Activated B cell treated with CpG ODN at 0.5 μM for 24 hours (primary cell): ENCODE measurements at places on chromosomes 13 and 19. TPM values are rescaled to one million over a fixed set of nuclear protein-coding genes. Genes with fewer than 3 reads are reported as not detected.

Gene SULT2B1
- not detected in 2 replicates for total RNA-seq

Gene ADGRL1
- total RNA-seq: 1.4 and 2.7 TPM in 2 replicates

Gene ZNF444
- total RNA-seq: 28.1 and 32.1 TPM in 2 replicates

Gene ZNF302
- 33.7 and 38.1 TPM in 2 replicates for total RNA-seq

Gene LIM2
- not detected in 2 replicates for total RNA-seq

Gene LRG1
- 0.42 and 2.0 TPM in 2 replicates for total RNA-seq

Gene ZNF773
- total RNA-seq: 20.2 and 21.3 TPM in 2 replicates

Gene ZNF135
- 5.8 and 7.5 TPM in 2 replicates for total RNA-seq

Gene CLIP3
- total RNA-seq: 0.20 and 0.62 TPM in 2 replicates

Gene TSPAN16
- not detected in 2 replicates for total RNA-seq

Gene NLRP7
- 0.27 and 0.33 TPM in 2 replicates for total RNA-seq

GRCh38 chr19:39919976-39920375, 14.5 kb downstream of the FCGBP start:
- H3K27ac ChIP-seq: no peak overlapping the region
- peaks cover 9% of the 10 kb centered on the region for H3K4me1 ChIP-seq
- no peak for DNase-seq

DNA sequence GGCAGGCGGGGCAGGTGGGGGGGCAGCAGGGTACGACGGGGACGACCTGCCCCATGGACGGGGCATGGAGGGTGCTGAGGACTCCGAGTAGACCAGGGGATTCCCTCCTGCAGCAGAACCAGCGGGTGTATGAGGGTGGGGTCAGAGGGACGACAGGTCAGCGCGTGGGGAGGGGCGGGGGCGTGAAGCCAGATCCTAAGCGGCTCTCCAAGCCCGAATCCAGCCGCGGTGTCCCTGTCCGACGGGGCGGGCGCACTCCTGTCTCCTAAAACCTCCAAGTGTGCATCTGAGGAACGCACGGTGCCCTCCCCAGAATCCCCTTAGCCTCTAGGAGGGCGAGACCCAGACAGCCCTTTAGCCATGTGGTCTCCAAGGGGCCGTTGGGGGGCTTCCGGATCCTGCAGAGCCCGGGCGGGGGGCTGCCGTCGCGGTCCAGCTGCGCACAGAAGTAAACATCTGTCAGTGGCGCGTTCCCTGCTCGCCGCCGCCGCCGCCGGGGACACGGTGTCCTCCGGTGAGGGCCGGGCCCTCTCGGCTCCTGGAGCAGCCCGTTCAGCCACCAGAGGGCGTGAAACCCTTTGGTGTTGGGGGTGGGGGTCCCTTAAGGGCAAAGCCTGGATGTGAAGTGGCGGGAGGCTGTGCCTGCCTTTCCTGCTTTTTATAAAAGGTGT, 730 bp downstream of the NRTN start:
- peaks cover 24% of the 10 kb centered on the region for H3K4me1 ChIP-seq
- H3K27me3 ChIP-seq: peaks cover 19% of the 10 kb centered on the region
- no peaks in the 10 kb centered on the region for H3K36me3 ChIP-seq
- DNase-seq: peak; percentile 50

GRCh38 chr19:47381653-47382279, 32.7 kb downstream of the DHX34 start:
- no peaks in the 10 kb centered on the region for H3K27me3 ChIP-seq
- DNase-seq: no peak
- H3K27ac ChIP-seq: peak overlapping the region; percentile 41
- peaks cover 50% of the 10 kb centered on the region for H3K36me3 ChIP-seq

- H3K4me1 ChIP-seq: no peaks in the 10 kb centered on the region
- no peak for DNase-seq
- no peak overlapping the region for H3K4me3 ChIP-seq
- H3K27ac ChIP-seq: no peak overlapping the region
- H3K27me3 ChIP-seq: no peaks in the 10 kb centered on the region
Observed at GRCh38 chr13:79212064-79212619, 193.9 kb downstream of the RBM26 start.

DNA sequence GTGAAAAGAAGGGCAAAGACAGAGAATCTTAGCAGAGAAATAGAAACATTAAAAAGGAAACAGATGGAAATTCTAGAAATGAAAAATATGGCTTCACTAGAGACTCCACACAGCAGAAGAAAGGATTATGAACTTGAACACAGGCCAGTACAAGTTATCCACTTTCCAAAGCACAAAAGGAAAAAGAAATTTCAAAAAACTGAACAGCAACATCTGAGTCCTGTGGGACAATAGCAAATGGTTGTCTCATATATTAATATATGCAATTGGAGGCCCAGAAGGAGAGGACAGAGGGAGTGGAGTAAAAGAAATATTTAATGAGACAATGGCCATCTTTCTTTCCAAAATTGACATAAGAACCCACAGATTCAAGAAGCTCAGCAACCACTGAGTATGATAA, 141.7 kb upstream of the GJB6 start:
- no peaks in the 10 kb centered on the region for H3K36me3 ChIP-seq
- no peak for DNase-seq
- no peak overlapping the region for H3K4me3 ChIP-seq

GRCh38 chr19:32138416-32138815, 207.0 kb upstream of the ZNF507 start:
- DNase-seq: no peak
- H3K27ac ChIP-seq: no peak overlapping the region
- H3K4me3 ChIP-seq: no peak overlapping the region
- no peaks in the 10 kb centered on the region for H3K27me3 ChIP-seq
- H3K4me1 ChIP-seq: no peaks in the 10 kb centered on the region

DNA sequence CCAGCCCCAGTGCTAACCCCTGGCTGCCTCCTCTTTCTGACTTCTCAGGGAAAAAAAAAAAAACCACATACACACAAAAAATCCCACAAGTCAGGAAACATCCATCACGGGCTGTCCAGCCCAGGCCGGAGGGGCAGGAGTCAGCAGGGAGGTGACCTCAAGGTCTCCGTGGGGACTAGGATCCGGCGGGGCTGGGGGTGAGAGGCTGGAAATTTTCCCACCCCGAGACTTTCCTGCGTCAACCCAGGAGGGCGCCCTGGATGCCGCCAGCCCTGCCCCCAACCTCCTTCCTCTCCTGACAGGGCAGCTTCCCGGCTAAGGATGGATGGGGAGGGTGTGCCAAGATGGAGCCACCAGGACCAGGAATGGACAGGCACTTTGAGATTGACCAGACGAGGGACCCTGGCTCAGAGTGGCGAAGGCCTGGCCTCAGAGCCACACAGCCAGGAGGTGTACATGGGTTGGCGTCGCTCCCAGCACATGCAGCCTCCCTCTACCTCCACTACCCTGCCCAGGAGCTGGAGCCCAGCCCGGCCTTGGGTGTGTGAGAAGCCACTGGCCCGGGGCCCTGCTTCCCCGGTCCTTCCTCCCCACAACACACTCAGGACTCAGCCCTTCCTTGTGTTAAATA, 33.3 kb downstream of the BLOC1S3 start:
- H3K36me3 ChIP-seq: no peaks in the 10 kb centered on the region
- no peak overlapping the region for H3K27ac ChIP-seq
- H3K4me3 ChIP-seq: no peak overlapping the region
- peaks cover 26% of the 10 kb centered on the region for H3K27me3 ChIP-seq

DNA sequence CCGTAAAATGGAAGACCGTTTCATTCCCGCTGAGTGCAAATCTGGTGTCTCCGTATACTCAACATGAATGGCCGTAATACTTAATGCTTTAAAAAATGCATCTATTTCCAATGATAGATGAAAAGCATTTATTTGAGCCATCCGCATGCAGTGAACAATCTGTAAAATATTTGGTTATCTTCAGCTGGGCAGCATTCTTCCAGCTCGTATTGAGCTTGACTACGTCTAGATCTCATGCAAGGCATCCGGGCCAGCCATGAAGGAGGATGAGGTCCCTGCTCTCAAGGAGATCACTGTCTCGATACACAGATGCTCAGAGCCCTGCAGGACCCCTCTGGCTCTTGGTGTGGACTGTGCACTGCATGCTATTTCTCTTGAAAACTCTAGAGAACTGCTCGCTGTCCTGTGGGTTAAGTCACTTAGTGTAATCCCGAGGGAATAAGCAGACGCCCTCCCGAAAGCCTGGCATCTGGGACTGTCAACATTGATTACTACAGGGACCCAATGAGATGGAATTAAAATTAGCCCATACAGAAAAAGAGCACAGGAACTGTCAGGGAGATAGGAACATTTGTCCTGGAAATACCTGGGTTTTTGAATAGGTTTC, 112.4 kb upstream of the RNF113B start:
- no peak overlapping the region for H3K27ac ChIP-seq
- no peak overlapping the region for H3K4me3 ChIP-seq
- peaks cover 4% of the 10 kb centered on the region for H3K27me3 ChIP-seq
- H3K4me1 ChIP-seq: no peaks in the 10 kb centered on the region
- DNase-seq: no peak

GRCh38 chr13:27923794-27924528, 4.2 kb downstream of the PDX1 start:
- H3K27me3 ChIP-seq: peaks cover 70% of the 10 kb centered on the region
- H3K4me3 ChIP-seq: no peak overlapping the region
- no peak for DNase-seq
- H3K4me1 ChIP-seq: peaks cover 39% of the 10 kb centered on the region
- H3K36me3 ChIP-seq: no peaks in the 10 kb centered on the region
- H3K27ac ChIP-seq: peak overlapping the region; percentile 71

DNA sequence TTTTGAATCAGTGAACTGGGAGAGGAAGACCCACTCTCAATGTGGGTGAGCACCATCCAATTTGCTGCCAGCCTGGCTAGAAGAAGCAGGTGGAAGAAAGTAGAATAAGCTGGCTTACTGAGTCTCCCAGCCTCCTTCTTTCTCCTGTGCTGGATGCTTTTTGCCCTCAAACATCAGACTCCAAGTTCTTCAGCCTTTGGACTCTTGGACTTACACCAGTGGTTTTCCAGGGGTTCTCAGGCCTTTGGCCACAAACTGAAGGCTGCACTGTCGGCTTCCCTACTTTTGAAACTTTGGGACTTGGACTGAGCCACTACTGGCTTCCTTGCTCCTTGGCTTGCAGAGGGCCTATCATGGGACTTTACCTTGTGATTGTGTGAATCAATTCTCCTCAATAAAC, 804.2 kb upstream of the SLITRK1 start:
- no peaks in the 10 kb centered on the region for H3K4me1 ChIP-seq
- H3K36me3 ChIP-seq: no peaks in the 10 kb centered on the region
- DNase-seq: no peak
- no peaks in the 10 kb centered on the region for H3K27me3 ChIP-seq
- H3K4me3 ChIP-seq: no peak overlapping the region
- no peak overlapping the region for H3K27ac ChIP-seq

DNA sequence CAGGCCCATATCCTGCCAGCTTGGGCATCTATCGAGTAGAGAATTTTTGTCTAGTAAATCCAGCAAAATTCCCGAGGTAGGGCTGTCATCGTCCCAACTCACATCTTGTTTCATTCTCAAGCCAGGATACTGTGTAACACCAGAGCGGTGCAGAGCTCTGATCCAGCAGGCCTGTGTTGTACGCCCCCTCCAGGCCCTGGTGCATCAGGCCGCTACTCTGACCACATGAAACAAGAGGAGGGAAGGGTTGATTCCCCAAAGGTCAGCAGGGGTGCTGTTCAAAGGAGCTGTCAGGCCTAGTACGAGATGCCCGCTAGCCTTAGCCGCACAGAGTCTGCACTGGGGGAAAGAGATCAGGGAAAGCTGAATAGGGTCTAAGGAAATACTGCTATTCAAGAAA, 276.0 kb downstream of the SLC7A1 start:
- no peak overlapping the region for H3K27ac ChIP-seq
- H3K27me3 ChIP-seq: peaks cover 5% of the 10 kb centered on the region
- no peaks in the 10 kb centered on the region for H3K4me1 ChIP-seq
- no peak overlapping the region for H3K4me3 ChIP-seq
- DNase-seq: no peak

DNA sequence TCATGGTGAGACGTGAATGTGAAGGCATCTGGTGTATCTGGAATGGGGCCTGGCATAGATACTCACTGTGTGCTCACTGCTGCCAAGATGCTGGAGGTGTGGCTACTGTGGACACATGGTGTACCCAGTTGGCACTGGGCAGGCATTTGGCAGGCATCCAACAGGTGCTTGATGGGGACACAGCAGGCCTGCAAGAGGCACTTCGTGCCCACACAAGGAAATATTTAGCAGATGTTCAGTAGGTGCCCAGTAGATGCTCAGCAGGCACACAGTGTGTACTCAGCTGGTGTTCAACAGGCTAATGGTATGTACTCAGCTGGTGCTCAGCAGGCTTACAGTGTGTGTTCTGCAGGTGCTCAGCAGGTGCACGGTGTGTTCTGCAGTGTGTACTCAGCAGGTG, 14.2 kb downstream of the CRTC1 start:
- H3K36me3 ChIP-seq: no peaks in the 10 kb centered on the region
- H3K4me3 ChIP-seq: no peak overlapping the region
- peaks cover 53% of the 10 kb centered on the region for H3K4me1 ChIP-seq

DNA sequence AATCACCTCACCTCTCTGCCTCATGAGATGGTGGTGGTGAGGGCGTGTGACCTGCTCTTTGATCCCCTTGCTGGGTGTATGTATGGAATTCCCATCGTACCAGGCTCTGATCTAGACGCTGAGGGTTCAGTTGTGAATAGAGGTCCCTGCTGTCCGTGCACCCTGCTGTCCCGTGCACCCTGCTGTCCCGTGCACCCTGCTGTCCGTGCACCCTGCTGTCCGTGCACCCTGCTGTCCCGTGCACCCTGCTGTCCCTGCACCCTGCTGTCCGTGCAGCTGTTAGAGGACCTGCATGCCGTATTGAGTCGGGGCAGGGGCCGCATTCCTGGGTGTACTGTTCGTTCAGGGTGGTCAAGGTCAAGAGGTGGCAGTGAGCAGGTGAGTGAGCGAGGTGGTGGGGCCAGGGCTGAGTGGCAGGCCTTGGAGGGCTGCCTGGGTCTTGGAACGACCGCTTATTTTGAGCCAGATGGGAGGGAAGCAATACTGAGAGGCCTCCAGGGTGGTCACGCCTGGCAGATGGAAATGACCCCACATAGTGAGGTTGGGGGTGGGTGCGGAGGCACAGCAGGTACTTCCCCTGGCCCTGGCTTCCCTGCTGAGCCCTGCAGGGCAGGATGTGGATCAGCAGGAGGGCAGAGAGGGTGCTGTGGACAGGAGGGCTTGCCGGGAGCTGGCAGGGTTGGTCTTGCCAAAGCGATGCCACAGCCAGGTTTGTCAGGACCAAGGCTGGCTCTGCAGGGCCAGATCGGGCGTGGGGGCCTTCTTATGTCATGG, 4.6 kb upstream of the EPN1 start:
- H3K27me3 ChIP-seq: no peaks in the 10 kb centered on the region
- H3K4me3 ChIP-seq: no peak overlapping the region
- H3K36me3 ChIP-seq: peaks cover 78% of the 10 kb centered on the region
- DNase-seq: no peak

- H3K4me1 ChIP-seq: no peaks in the 10 kb centered on the region
- H3K27me3 ChIP-seq: peaks cover 7% of the 10 kb centered on the region
- no peak overlapping the region for H3K4me3 ChIP-seq
- H3K36me3 ChIP-seq: no peaks in the 10 kb centered on the region
Observed at GRCh38 chr13:78714717-78715116, 55.8 kb upstream of the OBI1 start.

- H3K27ac ChIP-seq: no peak overlapping the region
- H3K4me1 ChIP-seq: no peaks in the 10 kb centered on the region
- no peak for DNase-seq
Observed at GRCh38 chr13:110216398-110217041, 90.4 kb downstream of the COL4A1 start.
